Stimulated activated CD4-positive, alpha-beta T cell treated with anti-CD3 and anti-CD28 coated beads, TNF-alpha, amount 100 ng/mL, for 1 hour (primary cell): ENCODE measurements at places on chromosomes 16 and 17.

DNA sequence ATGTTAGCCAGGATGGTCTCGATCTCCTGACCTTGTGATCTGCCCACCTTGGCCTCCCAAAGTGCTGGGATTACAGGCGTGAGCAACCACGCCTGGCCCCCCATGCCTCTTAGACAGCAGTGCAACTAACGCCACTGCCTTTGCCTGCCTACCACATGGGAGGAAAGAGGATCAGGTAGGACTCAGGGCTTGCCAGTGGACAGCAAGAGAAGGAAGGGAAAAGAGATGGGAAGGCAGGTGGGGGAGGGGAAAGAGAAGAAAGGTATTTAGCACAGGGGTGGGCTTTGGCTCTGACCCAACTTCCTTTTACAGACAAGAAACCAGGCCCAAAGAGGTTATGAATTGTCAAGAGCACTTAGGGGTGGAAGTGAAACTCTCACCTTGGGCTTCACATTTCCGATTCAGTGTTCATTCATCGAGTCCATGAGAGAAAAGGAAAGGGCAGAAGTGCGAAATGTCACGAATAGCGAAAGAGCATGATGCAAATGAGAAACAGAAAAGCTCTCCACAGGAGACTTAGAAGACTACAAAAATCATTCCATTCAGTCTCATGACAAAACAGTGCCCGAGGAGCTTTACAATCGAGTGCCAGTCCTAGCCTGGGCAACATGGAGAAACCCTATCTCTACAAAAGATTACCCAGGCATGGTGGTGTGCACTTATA lies 36.4 kb downstream of the CDK5R1 start:
- no peak for DNase-seq

- DNase-seq = no peak
Observed at GRCh38 chr16:89993971-89994370, 25.3 kb downstream of the DBNDD1 start.

DNA sequence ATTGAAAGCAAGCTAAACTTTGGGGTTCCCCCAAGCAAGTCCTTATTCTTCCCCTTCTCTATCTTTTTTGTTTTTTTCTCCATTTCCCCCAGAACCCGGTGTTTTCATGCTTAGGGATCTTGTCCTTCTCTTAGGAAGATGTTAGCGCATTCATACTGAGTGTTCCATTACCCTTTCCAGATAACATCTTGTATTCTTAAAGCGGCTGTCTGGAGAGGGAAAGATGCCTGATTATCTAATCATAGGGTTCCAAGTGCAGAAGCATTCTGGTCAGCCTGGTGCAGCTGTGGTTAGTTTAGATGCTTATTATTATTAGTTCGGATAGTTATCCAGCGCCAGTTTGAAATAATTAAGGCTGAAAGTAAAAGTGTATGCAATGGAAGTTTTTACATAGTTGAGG lies 2.0 kb downstream of the TOM1L1 start:
- no peak for DNase-seq

DNA sequence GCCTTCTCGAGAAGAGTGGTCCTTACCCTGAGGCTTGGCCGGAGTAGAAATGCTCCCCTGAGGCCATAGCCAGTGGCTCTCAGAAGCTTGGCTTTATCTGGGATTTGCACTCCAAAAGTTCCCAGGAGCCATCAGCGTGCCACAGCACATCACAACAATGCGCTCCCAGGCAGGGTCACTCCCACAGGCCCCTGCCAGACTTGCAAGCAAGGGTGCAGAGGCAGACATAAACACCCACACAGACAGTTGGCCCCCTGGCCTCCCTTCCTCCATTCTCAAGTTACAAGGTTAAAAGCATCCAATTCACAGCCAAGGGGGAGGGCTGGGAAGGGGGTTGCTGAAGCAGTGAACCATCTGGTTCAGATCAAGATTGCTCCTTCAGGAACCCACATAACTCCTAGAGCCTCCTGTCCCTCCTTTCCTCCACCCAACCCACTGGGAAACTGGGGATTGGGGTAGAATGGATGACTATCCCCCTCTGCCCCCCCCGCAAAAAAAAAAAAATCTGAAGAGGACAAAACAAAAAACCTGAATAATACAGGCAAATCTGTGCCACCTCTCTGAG lies 1.8 kb downstream of the ST3GAL2 start:
- no peak for DNase-seq

DNA sequence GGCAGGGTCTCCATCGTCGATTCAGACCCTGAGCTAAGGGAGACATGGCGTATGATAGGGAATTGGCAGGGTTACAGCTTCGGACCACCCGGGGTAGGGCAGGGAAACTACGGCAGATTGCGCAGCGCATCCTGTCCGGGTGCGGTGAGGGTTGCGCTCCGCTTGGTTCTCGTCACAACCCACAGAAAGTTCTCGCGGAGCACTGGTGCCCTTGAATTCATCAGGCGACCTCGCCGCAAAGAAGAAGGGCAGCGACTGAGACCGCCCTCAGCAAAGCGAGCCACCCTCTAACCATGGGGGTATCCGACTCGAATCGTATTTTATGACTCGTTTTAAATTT lies 1.2 kb downstream of the HS3ST3B1 start:
- peak; percentile 44 for DNase-seq
